ENCODE measurements at places on chromosomes 5 and 9.

DNA sequence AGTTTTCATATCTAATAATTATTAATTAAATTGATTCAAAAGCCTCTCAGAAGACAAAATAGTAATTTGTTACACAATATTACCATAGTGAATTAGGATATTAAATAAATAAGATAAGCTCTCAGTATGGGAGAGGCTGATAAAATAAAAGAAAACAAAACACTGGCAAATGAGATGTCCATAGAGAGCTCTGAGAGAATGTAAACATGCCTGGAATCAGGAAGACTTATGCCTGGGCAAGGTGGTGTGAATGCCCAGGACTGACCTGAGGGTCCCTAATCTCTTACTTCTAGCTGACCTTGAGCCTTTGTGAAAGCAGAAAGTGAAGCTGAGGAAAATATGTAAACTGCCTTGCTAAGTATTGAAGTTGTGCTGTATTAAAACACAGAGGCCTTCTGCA is 616.5 kb downstream of the PTPRD start:
- no peak for DNase-seq

GRCh38 chr5:132138260-132138659 is 64.7 kb downstream of the CSF2 start:
- DNase-seq, result no peak

DNA sequence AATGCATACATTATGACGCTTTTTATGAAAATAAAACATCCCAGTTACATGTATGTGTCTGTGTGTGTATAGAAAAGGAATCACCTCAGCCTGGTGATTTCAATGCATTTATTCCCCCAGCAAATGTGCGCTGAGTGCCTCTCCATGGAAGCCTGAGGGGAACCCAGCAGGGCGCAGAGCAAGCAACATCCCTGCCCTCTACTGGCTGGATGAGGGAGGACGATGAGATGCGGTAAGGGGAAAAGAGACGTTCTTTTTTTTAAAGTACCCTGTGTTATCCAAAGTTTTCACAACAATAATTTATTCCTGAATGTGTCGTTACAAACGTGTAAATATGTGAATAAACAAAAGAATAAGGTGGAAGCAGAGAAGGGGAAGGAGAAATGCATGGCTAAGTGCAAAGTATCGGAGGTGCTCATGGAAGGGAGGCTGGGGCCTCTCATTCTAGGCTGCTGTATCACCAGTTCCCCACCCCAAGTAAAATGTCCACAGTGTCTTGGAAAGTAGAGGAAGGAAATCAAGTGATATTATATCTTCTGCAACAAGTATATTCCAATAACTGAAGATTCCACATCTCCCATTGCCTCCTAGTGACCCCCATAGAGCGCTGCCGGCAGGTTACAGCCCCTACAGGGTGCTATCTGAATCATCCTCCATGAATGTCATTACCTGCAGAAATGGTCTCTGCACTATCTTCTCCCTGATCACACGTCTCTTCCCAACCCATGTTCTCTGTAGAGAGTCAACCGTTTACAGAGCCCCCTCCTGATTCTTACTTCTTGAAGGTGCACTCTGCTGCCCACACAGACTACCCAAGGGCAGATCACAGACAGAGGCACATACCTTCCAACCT is 13.0 kb upstream of the ABLIM3 start:
- no peak for DNase-seq

- peak; percentile 89 for DNase-seq
These were observed 194 bp upstream of the RXFP3 start for GRCh38 chr5:33936004-33936380.

DNA sequence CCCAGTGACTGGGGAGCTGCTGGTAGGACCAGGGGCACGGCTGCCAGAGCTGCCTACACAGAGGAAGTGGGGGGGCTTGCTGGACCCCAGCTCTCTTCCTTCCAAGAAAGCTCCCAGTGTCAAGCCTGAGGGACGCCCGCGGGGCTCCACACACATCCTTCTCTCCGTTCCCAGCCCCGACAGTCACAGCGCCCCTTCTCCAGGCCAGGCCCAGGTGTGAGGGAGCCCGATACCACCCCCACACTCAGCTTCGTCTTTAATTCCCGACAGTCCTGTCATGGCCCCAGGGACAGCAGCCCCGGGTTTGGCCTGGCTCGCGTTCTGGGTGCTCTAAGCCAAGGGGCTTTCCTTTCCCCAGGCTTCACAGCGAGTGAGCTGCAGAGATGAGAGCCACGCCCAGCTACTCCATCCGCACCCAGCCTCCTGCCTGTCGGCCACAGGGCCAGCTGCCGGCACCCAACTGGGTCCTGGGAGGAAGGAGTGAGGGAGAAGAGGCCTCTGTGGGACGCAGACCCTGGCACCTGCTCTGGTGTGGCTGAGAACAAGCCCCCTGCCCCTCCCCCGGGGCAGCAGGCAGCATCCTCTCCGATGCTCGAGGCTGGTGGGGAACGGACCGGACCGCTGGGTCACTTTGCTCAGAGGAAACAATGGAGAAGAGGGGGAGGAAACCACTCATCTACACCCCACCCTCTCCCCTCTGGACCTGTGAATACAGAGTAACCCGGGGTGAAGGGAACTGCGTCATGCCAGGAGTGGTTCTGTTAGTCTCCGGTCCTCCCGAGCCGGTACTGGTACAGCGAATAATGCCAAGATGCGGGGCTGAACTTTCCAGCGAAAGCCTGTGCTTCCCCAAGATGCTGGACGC is 53.9 kb upstream of the PHYKPL start:
- DNase-seq, result no peak

DNA sequence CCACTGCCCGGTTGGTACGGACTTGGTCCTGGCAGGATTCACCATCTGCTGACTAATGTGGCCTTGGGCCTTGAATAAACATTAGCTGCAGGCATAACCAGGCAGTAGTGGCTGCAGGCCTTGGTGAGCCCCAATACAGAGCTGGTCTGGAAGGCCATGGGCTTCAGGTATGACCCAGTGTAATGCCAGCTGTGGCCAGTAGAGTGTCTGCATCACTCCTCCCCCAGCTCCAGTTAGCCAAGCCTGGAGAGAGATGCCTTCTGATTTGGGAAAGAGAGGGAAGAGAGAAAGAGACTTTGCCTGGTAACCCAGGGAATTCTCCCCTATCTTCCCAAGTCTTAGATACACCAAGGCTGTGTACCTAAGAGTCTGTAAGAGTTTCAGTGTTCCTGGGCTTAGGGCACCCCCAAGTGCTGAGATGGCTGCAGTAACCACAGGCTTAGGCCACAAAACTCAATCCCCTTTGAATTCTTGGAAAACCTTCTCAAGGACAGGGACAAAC is 5.6 kb upstream of the C5 start:
- DNase-seq, result no peak

- DNase-seq, result no peak
These were observed 63.7 kb upstream of the CCDC112 start for GRCh38 chr5:115360046-115360685.

GRCh38 chr9:100303747-100304146 is 49.0 kb downstream of the TEX10 start:
- no peak for DNase-seq

DNA sequence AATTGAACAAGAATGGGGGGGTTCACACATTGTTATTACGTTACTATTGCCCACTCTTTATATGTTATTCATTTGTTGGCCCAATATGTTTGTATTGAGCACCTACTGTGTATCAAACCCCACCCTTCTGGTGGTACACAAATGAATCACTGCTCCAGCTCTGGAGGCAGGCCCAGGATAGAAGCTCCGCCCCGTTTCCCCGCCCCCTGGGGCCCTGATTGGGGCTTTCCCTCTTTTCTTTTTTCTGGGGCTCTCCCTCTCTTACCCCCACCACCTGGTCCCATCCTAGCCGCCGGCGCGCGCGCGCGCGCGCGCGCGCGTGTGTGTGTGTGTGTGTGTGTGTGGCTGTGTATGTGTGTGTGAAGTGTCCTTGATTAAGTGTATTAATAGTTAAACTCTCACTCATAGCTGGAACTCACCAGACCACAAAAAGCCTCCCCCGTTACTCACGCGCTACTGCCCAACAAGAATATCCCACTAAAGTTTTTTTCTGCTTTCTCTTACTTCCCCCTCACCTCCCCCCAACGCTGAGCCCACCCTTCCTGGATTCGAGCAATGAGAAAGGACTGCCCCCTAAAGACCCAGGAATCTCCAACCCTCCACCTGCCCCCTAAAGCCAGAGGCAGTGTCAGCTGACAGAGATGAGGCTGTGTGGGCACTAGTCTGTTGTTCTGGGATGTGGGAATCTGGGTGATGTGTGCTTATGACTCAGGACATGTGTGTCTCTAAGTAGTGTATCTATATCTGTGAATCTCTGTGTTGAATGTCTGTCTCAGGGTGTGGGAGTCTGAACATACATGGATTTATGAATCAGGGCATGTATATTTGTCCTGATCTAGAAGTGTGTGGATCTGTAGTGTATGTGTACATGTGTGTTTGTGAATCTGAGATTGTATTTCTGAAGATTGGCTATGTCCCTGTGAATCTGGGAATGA is 4.0 kb downstream of the CXXC5 start:
- DNase-seq, result peak; percentile 90

DNA sequence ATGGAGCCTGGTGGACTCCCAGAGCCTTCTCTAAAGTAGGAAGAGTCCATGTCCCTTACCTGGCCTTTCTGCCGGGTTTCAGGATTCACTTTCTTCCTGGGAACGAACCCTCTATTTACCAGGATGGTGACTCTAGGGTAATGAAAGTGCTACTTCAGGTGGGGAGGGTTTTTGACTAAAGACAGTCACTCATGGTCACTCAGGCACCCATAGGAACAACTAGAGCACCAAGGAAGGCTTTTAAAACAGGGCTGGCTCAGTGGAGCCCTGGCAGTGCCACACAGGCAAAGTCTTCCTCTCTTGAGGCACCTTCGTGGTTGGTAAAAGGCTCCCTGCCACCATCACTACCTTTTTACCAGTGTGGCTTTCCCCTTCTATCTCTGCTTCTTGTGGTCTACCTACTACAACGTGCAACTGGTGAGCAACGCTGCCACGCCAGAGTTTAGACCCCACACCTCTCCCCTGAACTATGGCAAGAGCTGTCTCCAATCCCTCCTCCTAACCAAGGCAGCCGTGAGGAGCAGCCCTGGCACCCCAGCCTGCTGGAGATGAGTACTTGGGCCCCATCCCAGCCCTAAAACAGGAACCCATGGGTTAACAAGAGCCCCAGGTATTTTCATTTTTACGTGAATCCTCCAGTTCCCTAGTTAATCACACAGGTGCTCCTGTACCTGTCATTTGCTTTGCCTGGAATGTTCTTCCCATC is 3.5 kb downstream of the SURF1 start:
- no peak for DNase-seq

DNA sequence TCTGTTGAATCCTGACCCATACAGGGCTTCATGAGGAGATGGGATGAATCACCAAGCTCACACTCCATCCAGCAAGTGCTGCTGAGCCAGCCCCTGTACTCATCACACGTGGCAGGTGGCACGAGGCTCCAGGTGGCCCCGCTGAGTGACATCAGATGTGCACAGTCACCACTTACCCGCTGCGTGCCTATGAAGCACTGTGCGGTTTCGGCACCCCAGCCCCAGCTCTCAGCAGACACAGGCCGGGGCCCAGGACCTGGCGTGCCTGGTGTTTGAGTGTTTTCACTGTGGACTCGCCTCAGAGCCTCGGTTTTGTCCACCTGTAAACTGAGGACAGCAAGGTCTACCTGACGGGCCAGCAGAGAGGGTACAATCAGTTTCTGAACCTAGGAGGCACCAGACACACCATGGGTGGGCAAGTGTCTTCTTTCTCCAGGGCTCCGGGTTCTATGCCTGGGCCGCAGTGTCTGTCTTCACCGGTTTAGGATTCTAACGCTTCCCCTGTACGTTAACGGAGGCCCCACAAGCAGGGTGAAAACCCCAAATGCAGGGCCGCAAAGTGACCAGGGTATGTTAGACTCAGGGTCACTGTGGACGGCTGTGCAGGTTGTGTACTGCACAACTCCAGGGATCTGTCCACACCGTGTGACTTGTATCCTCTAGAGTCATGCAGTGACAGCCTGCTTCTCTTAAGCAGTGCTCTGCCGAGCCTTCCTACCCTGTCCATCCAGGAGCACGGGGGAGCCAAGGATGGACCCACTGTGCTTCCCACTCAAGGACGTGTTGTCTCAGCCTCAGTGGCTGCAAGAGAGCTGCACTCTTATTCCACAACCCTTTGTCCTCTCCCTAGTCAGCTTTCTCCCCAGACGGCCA is 44.3 kb upstream of the COL5A1 start:
- DNase-seq, result peak; percentile 56

DNA sequence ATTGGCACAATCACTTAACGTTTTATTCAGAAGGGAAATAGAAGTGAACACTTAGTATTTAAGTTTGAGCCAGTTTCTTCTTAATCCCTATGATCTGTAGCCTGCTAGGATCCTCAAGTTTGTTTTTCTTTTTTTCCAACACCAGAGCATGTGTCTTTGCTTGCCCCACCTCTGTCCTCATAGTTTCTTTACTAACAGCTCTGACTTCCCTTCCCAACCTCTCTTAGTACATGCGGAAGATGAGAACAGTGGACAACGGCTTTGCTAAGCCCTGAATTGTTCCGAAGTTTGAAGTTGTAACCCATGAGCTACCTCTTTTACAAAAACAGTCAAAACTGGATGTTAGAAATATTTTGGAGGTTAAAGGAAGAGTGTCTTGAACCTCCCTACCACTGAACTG is 61.7 kb upstream of the TAF11L2 start:
- DNase-seq, result no peak

DNA sequence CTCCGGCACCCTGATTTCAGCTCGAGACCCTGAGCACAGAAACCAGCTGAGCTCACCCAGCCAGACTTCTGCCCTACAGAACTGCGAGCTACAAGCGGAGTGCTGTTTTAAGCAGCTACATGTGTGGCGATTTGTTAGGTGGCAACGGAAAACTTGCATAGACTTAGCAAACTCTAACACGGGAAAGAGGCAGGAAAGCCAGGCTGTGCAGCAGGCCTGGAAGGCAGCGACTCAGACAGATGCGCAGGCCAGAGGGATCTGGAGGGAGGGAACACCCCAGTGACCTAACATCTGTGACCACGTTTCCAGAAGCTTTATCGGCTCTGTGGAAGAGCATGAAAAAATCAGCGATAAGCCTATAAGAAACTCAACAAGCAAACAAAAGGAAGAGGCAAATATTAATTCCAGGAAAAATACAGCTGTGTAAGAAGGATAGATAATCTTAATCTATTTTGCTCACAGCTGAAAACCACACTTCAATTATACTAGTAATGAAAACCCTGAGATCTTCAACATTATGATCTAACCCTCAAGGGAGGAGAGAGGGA is 11.0 kb downstream of the UBAC1 start:
- no peak for DNase-seq
